ENCODE measurements at places on chromosomes 4 and X. TPM values are rescaled to one million over a fixed set of nuclear protein-coding genes. Genes with fewer than 3 reads are reported as not detected.
A peak's percentile ranks its signal among the peaks of the same experiment; 100 is the strongest.

GRCh38 chr4:123667496-123667895 lies 270.9 kb downstream of the SPRY1 start:
- DNase-seq = no peak

GRCh38 chrX:118862091-118862490 lies 38.5 kb downstream of the ZCCHC12 start:
- no peak for DNase-seq

Gene PCDH18
- total RNA-seq = 19.6 TPM

- DNase-seq = peak; percentile 90
These were observed 196.0 kb upstream of the PSAPL1 start for GRCh38 chr4:7630568-7631287.

DNA sequence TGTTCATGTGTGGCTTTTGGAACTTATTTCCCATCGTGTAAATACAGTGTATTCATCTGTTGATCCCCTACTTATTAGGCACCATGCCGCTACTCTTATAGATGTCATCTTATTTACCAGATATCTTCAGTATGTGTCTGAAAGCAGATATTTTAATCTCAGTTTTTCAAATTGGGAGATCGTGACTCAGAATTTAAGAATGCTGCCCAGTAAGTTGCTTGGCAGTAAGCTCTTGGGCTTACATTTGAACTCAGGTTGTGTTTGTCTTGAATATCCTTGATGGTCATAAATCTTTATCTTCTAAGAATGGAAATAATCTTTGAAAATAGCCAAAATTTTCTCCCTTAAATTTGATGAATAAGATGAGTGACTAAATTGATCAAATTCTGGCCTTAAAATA lies 45.9 kb upstream of the RPA4 start:
- DNase-seq = no peak

- no peak for DNase-seq
These were observed 116.6 kb downstream of the ARHGAP24 start for GRCh38 chr4:85591406-85592098.

Gene C4orf50
- total RNA-seq = not detected

DNA sequence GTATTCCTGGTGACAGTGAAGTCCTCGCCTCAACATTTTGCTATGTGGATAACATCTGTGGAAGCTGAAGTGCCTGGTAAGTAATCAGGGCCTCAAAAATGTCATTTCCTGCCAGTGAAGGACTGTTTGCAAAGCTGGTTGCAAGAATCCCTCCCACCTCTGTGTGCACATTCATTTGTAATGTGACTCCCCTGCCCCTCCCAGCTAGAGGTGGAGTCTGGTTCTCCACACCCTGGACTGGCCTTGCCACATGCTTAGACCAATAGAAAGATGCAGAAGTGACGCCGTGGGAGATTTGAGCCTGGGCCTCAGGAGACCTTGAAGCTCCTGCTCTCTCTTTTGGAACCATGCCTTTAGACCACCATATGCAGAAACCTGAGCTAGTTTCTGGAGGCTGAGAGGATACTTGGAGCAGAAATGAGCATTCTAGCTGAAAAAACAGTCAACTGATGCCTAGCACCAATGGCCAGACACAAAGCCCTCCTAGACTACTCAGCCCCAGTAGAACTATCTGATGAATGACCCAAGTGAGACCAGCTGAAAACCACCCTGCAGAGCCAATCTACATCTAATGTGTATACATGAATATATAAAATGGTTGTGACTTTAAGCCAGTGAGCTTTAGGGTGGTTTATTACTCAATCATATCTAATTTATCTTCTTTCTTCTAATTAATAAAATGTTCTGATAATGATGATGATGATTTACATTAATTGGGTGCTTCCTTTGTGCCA lies 47.8 kb upstream of the CRMP1 start:
- DNase-seq = no peak

Gene PPM1K
- 31.6 TPM for total RNA-seq

DNA sequence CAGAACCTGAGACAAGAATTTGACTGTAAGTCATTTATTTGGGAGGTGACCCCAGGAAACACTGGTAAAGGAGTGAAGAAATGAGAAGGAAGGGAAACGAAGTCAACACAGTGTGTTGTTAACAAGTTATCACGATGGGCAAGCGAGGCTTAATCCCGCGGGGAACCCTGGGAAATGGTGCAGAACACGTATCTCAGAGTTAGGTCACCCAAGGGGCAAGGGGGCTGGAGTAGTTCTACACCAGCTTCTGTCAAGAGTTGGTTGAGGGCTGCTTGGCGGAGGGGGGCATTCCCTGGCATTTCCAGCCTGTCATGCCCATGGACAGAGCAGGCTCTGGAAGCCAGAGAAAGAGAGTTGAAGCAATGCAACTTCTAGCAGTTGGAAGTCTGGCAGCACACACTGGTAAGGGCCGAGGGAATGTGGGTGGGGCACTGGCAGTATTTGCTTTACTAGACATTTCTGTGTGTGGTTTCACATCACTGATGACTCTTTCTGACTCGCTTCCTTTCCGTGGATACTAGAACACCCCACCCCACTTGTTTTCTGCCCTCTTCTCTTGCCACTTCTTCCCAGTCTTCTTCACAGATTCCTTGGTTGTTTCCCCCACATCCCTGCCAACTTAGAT lies 52.2 kb upstream of the ADGRG2 start:
- DNase-seq = peak; percentile 86

DNA sequence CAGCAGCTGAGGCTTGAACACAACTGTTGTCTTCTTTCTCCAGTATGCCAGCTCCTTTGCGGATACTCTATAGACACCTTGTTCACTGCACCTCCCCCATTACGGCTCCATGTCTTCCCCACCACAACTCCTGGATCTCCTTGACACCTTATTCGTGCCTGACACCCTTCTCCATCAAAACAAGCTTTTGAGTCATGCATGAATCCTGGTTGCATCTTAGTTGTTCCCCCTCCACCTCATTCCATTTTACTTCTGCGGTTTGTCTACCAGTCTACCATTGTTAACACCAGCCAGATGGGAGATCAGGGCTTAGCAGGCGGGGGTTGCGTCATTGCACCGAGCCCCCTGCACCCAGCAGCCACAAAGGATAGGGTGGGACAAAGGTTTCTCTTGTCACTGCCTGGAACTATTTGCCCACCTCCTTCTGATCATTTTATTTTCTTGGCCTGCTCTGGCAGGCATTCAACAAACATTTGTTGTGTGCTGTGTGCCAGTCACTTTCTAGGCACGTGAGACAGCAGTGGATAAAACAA lies 2.0 kb upstream of the CDK16 start:
- DNase-seq = peak; percentile 42

DNA sequence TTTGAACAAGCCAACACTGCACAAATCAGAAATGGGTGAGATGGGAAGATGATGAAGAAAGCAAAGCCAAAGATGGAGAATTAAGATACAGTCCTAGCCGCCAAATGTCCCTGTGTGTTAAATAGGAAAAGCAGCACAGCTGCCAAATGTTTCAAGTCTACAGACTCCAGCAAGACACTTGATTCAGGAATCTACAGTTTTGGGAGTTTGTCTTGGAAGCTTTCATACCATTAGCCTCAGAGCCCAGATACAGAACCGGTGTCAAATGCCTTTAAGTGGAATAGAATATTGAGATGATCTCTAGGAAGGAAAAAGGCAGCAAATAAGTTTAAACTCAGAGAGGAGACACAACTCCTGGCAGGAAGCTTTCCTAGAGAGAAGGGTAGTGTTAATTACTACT lies 30.3 kb downstream of the OPHN1 start:
- no peak for DNase-seq

Gene MAGEA4
- not detected for total RNA-seq

- no peak for DNase-seq
These were observed 252.7 kb upstream of the KCNIP4 start for GRCh38 chr4:22201256-22201655.

DNA sequence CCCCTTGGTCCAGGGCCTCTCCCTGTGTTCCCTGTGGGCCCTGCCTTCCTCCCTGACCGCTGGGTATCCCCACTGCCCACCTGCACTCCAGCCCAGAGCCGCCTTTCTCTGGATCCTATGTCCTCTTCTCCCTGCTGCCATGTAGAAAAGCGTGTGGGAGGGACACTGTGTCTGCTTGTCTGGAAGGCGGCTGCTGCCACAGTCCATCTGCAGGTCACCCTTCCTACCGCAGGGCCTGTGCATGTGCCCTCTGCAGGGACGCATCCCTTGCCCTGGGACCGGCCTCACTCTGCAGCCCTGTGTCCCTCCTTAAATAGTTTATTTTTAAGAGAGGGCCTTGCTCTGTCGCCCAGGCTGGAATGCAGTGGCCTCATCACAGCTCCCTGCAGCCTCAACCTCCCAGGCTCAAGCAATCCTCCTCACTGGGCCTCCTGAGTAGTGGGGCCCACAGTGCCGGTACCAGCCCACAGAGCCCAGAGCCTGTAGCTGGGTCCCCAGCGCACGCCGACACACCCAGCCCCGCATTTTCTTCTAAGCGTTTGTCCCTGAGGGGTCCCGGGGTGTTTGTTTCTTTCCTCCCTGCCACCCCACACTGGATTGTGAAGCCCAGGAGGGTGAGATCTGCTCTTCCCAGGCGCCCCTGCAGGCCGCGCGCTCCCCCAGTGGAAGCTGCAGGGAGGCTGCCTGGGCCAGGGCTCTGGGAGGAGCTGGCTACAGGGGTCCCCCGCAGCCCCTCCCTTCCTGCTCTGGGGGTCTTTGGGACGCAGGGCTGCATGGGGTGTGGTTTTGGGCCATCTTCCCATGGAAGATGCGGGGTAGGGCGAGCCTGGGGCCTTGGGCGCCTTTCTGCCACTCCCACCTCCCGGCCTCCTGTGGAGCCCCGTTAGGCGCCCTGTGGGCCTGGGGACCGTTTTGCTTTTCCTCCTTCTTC lies 12.8 kb upstream of the NAT8L start:
- DNase-seq = no peak

GRCh38 chr4:108272561-108272960 lies 103.8 kb upstream of the LEF1 start:
- DNase-seq = no peak

Measured in posterior vena cava (tissue), 2 donors.